ENCODE measurements at places on chromosomes 4 and X. TPM values are rescaled to one million over a fixed set of nuclear protein-coding genes. Genes with fewer than 3 reads are reported as not detected.

DNA sequence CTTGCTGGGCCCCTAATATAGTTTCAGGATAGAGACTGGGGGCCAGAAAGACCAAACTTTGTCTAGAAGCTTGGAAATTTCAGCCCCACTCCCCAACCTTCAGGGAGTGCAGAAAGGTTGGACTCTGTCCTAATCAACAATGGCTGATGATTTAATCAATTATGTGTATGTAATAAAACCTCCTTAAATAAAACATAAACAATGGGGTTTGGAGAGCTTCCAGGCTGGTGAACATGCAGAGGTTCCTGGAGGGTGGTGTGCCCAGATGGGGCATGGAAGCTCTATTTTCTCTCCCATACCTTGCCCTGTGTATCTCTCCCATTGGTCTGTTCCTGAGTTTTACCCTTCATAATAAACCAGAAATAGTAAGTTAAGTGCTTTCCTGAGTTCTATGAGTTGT is 174.2 kb downstream of the GC start:
- DNase-seq = no peak
- H3K4me3 ChIP-seq = no peak overlapping the region
- no peak overlapping the region for H3K27ac ChIP-seq
- H3K27me3 ChIP-seq = no peaks in the 10 kb centered on the region
- H3K36me3 ChIP-seq = no peaks in the 10 kb centered on the region

Gene NHS
- total RNA-seq = 7.1 TPM

- H3K4me3 ChIP-seq = no peak overlapping the region
- H3K27ac ChIP-seq = no peak overlapping the region
- peaks cover 12% of the 10 kb centered on the region for H3K27me3 ChIP-seq
- H3K4me1 ChIP-seq = no peaks in the 10 kb centered on the region
These were observed 9.0 kb upstream of the SLC25A14 start for GRCh38 chrX:130330706-130331105.

Gene MEPE
- total RNA-seq = not detected

Gene ADH7
- not detected for total RNA-seq

Gene SYTL4
- total RNA-seq = 14.9 TPM

GRCh38 chrX:68647156-68647957 is at the start of gene STARD8:
Gene STARD8, plus strand, starts transcription at chrX:68647666. Its CDS starts 217 bp downstream, at chrX:68647883.
- no peaks in the 10 kb centered on the region for H3K27me3 ChIP-seq
- H3K27ac ChIP-seq = no peak within 1 kb of the TSS
- peaks cover 12% of the 10 kb centered on the region for H3K4me1 ChIP-seq
- H3K36me3 ChIP-seq = no peaks in the 10 kb centered on the region
- H3K4me3 ChIP-seq = peak within 1 kb of the TSS; percentile 42

Gene RBM46
- total RNA-seq = not detected

Gene PDCL2
- total RNA-seq = not detected

GRCh38 chr4:118807659-118808058 is 28.3 kb downstream of the SEC24D start:
- no peaks in the 10 kb centered on the region for H3K27me3 ChIP-seq
- DNase-seq = no peak
- peaks cover 19% of the 10 kb centered on the region for H3K4me1 ChIP-seq
- H3K27ac ChIP-seq = no peak overlapping the region
- no peak overlapping the region for H3K4me3 ChIP-seq
- H3K36me3 ChIP-seq = peaks cover 88% of the 10 kb centered on the region

Gene OGT
- total RNA-seq = 90.1 TPM
